ENCODE measurements at places on chromosomes 1 and 21.
A peak's percentile ranks its signal among the peaks of the same experiment; 100 is the strongest.

DNA sequence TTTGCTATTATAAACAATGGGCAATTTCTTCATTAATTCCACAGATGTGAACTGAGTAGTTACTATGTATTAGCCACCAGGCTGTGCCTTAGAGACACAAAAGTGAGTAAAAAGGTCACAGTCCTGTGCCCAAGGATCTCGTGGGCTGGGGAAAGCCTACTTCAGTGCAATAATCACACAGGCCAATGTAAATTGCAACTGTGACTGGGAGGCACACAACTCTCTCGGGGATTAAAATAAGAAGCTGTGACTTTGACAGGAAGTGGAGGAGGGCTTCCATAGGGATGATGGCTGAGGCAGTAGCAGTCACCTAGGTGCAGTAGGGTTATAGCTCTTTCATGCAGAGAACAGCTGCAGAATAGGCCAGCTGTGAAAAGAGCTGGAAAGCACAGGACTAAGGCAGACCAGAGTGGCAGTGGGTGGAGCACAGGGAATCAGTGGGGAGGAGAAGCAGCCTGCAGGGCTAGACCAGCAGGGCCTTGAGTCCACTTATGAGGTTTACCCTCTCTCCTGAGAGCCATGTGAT, 121.9 kb downstream of the MAB21L3 start:
- DNase-seq: no peak

DNA sequence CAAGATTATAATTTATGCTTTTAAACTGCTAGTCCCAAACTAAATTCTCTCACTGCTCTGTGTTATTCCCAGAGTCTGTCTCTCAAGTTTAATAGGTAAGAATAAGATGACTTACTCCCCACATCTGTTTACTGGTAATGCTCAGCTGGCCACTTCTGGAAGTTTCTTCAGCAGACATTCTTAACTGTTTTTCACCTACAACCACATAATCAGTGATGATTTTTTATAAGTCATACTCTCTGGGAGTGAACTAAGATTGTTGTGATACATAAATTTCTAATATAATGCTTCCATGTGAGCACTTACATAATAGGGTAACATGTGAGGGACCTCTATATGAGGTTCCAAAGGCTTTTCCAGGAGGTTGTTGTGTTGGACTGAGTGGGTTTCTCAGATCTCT, 8.7 kb downstream of the SLAMF7 start:
- DNase-seq: no peak

GRCh38 chr1:59070610-59071009, 226.3 kb upstream of the FGGY start:
- no peak for DNase-seq

DNA sequence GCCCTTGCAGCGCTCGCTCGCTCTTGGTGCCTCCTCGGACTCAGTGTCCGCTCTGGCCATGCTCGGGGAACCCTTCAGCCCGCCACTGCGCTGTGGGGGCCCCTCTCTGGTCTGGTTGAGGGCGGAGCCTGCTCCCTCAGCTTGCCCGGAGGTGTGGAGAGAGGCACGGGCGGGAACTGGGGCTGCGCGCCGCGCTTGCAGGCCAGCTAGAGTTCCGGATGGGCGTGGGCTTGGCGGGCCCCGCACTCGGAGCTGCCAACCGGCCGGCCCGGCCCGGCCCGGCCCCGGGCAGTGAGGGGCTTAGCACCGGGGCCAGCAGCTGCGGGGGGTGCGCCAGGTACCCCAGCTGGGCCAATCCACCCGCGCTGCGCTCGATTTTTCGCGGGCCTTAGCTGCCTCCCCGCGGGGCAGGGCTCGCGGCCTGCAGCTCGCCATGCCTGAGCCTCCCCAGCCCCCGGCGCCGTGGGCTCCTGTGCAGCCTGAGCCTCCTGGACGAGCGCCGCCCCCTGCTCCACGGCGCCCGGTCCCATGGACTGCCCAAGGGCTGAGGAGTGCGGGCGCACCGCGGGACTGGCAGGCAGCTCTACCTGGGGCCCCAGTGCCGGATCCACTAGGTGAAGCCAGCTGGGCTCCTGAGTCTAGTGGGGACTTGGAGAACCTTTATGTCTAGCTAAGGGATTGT, 217.0 kb upstream of the PKN2 start:
- no peak for DNase-seq

- no peak for DNase-seq
These were observed 34.5 kb downstream of the AADACL4 start for GRCh38 chr1:12678350-12678749.

- no peak for DNase-seq
These were observed 92.0 kb downstream of the MAST2 start for GRCh38 chr1:45895406-45895805.

DNA sequence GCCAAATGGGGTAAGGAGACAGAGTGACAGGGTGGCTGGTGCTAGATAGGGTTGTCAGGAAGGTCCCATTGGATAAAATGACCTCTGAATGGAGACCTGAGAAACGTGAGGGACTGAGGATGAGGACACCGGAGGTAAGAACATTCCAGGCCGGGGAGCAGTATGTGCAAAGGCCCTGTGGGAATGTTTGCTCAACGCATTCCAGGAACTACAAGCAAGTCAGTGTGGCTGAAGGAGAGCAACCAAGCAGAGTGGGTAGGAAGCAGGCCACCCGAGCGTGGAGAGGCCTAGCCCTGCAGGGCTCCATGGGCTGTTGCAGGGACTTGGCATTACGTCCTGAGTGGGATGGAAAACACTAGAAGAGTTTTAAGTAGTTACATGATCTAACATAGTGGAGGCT, 185.6 kb downstream of the ZBTB18 start:
- DNase-seq: no peak

DNA sequence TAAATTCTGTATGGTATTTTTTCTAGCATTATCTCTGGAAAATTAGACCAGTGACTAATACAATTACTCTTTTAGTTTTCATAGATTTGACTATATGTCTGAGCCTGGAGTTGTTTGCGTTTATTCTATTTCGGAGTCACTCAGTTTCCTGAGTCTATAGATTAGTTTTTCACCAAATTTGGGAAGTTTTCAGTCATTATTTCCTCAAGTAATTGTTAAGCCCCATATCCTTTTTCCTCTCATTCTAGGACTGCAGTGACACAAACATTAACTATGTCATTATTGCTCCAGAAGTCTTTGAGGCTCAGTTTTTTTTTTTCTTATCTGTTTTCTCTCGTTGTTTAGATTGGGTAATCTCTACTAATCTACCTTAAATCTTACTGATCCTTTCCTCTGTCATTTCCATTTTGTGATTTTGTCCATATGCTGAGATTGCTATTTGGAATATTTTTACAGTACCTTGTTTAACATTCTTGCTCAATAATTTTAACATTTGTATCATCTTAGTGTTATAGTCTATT, 886.2 kb downstream of the LTN1 start:
- DNase-seq: no peak

DNA sequence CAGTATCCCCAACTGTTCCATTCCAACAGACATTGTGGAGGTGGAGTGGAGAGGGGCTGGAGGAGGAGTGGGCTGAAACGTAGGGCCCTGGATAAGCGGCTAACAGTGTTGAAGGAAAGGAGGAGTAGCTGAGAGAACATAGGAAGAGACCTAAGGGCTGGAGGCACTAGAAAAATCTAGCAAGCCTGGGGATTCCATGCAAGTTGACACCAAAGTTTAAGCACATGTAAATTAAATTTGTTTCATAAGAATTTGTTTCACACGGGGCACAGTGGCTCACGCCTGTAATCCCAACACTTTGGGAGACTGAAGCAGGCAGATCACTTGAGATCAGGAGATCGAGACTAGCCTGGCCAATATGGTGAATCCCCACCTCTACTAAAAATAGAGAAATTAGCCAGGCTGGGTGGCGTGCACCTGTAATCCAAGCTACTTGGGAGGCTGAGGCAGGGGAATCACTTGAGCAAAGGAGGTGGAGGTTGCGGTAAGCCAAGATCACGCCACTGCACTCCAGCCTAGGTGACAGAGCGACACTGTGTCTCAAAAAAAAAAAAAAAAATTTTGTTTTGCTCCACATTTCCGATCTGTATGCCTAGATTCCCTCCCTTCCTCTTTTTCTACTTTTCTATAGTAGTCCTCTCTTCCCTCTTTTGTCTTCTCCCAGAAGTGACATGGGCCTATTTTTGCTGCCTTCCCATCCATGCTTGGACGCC, 530 bp upstream of the CD244 start:
- DNase-seq: no peak

GRCh38 chr1:229204921-229205777, 65.8 kb upstream of the RAB4A start:
- DNase-seq: peak; percentile 25

- DNase-seq: no peak
These were observed 6.5 kb downstream of the LRP8 start for GRCh38 chr1:53321366-53321765.

DNA sequence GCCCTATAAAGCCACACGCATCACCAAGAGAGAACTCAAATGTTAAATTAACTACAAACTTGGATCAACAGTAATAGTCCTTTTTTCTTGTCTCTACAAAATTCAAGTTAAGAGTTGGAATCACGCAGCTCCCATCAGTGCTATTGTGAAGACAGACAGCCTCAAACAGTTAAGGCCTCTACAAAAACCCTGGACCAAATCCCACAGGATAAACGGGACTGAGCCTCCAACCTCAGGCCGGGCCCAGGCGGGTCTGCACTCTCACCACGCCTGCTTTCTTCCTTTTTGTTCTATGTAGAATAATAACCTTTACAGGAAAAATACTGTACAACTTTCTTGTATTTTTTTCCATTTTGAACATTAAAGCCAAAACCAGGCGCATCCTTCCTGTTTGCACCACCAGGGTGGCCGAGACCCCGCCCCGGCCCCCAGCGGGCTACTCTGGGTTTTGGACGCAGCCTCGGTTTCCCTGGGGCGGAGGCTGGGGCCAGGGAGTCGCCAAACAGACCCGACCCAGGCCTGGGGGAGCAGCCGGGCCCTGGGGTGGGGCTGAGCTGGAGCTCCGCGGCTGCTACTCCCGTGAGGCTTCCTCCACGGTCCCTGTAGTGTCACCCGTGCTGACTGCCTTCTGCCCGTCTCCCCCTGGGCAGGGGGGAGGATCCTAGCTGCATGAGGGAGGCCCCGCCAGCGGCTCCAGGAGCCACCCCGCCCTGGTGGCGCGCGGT, 158.4 kb downstream of the CASZ1 start:
- no peak for DNase-seq

DNA sequence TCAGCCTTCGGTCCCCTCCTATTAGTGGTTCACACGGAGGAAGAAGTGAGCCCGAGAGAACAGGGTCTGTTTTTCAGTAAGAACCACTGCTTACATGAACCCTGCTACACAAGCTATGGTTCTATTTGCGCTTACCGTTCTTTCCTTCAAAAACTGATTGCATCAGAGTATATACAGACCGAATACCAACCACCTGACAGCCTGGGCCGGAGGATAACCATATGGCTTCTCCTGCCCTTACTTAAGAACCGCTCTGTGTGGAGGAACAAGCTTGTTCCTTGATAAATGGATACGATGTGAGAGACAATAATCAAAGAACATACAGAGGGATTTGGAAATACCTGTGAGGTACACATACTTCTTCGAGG, 1.1 kb upstream of the KCNT2 start:
- no peak for DNase-seq

Measured in hippocampal formation (tissue), 2 donors.